Calu3 (cell line): ENCODE measurements at places on chromosomes 1 and 21. TPM values are rescaled to one million over a fixed set of nuclear protein-coding genes. Genes with fewer than 3 reads are reported as not detected.

Gene PROK1
- total RNA-seq: not detected in 2 replicates

Gene CD160
- not detected in 2 replicates for total RNA-seq

Gene COL24A1
- total RNA-seq: not detected in 2 replicates

Gene HSPB7
- not detected in 2 replicates for total RNA-seq

Gene EXO1
- 19.9 and 36.3 TPM in 2 replicates for total RNA-seq

Gene NCAM2
- not detected in 2 replicates for total RNA-seq

Gene SYT14
- 1.7 and 2.1 TPM in 2 replicates for total RNA-seq

Gene OR13G1
- total RNA-seq: not detected in 2 replicates

DNA sequence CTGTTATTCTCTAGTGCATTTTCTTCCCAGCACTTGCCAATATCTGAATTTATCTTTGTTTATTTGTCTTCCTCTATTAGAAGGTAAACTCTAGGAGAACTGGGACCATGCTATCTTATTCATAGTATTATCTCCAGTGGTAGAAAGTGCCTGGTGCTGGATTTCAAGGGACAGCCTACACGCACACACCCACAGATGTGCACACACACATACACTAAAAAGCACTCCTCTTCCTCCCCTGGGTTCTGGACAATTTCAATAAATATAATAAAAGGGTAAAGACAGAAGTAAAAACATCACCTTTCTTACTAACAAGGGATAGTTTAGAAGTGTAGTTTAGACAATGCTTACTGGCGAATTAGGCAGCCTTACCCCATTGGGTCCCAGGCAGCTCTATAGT is 28.5 kb upstream of the USP24 start:
- DNase-seq: no peak

DNA sequence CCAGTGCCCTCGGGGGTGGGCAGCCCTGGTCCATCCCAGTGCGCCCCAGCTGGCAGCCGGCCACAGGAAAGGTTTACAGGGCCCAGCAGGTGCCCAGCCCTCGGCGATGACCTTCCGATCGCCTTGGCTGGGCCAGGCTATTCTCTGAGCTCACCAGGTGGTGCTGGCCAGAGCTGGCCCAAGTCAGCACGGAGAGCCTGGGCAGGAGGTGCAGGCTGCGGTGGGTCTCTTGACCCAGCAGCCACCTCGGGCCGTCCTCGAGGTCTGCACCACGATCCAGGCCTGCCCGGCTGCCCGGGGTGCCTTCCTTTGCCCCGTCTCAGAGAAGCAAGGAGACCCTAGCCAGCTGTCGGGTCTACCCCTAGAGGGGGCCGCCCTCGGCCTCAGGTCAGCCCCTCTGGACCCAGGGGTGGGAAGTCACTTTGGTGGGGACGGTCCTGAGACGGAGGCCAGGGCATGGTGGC is 370 bp downstream of the PERM1 start:
- DNase-seq: no peak

DNA sequence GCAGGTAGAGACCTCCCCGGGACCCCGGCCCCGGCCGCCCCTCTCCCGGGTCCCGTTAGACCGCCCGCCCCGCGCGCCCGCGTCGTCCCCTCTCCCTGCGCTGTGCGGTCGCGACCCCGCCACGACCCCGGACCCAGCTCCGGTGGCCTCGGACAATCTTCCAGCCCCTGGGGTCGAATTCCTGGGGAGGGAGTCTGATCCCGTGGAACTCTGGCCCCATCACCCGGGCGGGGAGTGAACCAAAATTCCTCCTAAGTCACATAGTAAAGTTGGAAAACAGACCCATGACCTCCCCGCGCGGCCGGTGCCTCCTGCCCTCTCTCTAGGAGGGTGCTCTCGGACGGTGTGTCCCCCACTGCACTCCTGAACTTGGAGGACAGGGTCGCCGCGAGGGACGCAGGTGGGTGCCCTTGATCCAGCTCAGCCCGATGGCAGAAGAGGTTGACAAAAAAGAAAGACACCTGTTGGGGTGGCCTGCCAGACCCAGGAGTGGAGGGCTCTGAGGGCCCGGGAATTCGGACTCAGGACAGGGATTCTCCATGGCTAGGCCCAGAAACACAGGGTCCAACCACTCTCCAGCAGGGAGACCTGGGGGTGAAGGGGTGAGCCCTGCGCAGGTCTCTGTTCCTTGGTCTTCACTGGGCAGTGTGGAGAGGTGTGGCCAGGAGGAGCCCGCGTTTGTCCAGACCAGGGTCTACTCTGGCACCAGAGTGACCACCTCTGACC is 451 bp downstream of the ADAMTSL4 start:
- no peak for DNase-seq

GRCh38 chr1:228982637-228983036 is 247.4 kb downstream of the RHOU start:
- no peak for DNase-seq

- no peak for DNase-seq
These were observed 66.4 kb downstream of the IGSF21 start for GRCh38 chr1:18174037-18174436.

DNA sequence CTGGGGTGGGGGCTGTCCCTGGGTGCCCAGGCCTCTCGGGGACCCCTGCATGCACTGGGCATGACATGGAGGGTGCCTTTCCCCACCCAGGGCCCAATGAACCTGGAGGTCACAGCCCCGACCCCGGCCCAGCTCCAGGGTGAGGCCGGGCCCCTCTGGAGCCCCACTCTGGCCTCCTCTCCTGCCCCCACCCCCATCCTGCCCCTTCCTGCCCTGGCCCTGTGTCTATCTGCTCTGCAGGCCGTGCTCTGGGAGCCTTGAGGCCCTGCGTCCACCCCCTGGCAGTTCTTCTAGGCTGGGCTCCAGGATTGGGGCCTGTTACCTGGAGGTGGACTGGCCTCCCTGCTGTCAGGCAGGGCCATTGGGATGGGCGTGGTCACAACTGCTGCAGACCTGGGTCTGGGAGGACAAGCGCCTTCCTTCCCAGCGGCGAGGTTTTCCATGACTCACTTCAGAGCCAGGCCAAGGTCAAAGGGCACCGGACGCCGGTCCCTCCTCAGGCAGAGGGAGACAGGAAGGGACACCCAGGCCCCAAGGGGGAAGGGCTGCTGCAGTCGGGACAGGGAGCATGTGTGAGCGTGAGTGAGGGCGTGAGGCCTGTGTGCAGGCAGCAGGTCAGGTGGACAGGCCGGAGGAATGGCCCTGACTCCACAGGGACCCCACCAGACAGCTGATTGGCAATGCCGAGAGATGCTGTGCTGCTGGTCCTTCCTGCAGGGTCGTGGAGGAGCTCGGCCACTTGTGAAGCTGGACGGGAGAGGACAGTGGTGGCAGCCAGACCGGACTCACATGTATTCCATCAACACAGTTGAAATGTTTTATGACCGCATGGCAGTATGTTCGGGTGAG is 31.1 kb upstream of the POFUT2 start:
- peak; percentile 69 for DNase-seq

GRCh38 chr1:12166834-12167492 is at the start of gene TNFRSF1B:
Gene TNFRSF1B (plus strand): TSS chr1:12166991. CDS start chr1:12167092, 101 bp downstream.
- peak; percentile 58 for DNase-seq

GRCh38 chr1:240801442-240801841 is 189.5 kb upstream of the GREM2 start:
- DNase-seq: no peak

GRCh38 chr1:21851430-21852250 is 39.6 kb downstream of the LDLRAD2 start:
- DNase-seq: no peak

DNA sequence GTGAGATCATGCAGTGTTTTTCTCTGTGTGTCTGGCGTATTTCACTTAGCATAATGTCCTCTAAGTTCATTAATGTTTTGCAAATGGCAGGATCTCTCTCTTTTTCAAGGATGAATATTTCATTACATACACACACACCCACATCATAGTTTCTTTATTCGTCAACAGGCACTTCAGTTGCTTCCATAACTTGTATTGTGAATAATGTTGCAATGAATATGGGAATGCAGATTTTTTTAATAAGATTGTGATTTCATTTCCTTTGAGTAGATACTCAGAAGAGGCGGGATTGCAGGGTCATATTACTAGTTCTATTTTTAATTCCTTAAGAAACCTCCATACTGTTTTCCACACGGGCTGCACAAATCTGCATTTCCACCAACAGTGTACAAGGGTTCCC is 134.0 kb downstream of the CLEC20A start:
- DNase-seq: no peak

- no peak for DNase-seq
These were observed 1603.7 kb downstream of the PLA2G4A start for GRCh38 chr1:188432427-188432826.

DNA sequence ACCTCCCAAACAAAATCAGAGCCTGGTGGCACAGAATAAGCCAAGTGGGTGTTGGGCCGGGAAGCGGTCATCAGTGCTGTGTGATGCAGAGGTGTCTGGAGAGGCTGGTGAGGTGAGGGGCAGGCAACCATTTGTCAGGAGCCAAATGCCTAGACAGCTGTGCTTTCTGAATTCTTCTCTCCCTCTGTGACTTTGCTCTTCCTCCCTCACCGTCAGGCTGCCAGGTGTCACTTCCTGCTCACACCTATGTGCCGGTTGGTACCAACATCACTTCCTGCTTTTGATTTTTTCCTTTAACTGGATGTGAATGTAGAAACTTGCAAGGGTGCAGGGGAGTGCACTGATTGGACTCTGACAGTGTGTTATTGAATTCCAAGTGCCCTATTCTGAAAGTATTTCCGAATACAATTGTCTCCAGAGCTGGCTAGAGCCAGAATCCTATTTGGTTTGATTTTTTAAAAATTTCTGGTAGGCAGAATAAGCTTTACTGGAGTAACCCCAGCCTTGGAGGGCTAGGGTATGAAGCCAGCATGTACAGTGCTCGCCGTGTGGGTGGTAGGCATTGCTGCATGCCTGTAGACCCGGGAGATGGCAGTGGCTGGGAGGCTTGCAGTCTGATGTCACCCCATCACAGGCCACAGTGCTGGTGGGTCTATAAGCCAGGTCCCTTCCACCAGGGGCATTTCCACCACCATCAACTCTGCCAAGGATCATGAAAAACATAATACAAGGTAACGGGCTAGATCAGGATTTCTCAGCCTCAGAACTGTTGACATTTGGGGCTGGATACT is 210.9 kb downstream of the KAZN start:
- no peak for DNase-seq

DNA sequence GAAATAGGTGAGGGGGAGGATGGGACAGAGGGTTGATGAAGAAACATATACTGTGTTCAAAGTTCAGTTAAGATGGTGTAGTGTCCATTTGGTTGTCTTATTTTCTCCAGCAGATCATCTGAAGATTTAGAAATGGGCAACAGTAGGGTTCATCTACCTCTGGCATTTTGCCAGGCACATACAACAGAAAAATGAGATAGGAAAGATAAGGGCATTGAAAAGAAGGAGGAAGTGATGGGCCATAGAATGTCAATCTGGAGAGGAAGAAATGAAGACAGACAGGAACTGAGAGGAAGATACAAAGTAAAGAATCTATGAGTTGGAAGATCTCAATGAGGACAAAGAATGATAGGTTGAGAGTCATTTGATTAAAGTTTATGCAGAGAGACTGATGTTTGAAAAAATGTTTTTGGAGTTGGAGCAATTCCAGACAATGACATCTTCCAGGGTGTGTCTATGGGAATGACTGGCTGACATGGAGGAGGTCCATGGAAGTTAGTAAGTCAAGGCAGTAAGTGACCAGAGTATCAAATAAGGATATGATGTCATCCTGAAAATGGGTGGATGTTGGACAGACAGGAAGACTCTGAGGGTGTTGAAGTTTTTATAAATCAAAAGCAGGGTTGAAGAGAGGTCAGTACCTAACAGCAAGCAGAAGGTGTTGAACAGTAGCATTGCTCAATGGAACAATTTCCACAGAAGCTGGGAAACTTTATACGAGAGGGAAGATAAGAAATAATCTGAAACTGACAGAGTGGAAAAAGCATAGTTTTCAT is 18.7 kb upstream of the CD55 start:
- DNase-seq: no peak

DNA sequence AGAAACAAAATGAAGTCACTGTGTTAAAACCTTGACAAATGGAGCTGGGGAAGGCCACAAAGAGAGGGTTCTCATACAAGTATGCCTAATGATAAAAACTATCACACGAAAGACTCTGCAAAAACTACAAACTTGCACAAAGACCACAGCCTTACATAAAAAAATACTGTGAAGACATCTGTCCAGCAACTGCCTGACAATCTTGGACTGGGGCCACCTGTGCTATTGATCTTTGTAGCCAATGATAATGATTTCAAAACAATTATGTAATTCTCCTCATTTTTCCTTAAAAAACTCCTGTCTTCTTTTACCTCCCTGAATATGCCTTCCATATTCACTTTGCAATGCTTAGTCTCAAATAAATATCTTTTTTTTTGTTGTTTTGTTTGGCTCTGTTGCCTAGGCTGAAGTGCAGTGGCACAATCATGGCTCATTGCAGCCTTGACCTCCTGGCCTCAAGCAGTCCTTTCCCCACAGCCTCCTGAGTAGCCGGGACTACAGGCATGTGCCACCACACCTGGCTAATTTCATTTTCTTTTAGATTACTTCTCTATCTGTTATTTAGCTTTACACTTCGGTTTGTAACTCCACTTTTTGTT is 79.4 kb upstream of the RHOU start:
- no peak for DNase-seq

DNA sequence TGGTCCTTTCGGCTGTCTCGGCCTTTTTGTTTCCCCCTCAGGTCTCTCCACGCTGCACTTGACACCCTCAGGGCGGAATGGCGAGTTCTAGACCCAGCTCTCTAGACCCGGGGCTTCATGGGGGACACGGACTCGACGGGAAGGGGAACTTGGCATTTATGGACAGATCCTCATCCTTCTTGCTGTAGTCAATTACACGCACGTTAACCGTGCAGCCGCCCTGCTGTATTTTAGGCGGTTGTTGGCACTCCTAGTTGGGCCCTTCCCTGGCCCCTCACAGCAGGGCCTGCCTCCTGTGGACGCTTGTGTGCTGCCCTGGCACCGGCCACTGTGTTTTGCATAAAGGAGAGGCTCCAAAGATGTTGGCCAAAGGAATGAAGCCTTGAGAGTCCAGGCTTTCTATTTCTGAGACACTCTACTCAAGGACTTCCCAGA is 558 bp upstream of the BTG3 start:
- DNase-seq: peak; percentile 0

DNA sequence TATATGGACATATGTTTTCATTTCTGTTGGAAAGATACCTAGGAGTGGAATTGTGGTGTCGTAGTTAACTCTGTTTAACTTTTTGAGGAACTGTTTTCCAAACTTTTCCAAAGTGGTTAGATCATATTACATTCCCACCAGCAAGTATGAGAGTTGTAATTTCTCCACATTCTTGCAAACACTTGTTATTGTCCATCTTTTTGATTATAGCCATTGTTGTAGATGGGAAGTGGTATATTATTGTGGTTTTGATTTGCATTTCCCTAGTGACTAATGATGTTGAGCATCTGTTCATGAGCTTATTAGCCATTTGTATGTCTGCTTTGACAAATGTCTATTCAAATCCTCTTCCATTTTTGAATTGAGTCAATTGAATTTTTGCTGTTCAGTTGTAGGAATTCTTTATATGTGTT is 19.8 kb downstream of the CAMTA1 start:
- no peak for DNase-seq

GRCh38 chr1:42765832-42766740 is 742 bp downstream of the P3H1 start:
- peak; percentile 29 for DNase-seq

- no peak for DNase-seq
These were observed 3.4 kb upstream of the PKLR start for GRCh38 chr1:155304558-155305063.
